Stimulated activated CD8-positive, alpha-beta memory T cell treated with anti-CD3 and anti-CD28 coated beads, Interleukin-7, amount 100 ng/mL, for 48 hours (primary cell): ENCODE measurements at places on chromosomes 7 and 10.

- DNase-seq = no peak
Measured at GRCh38 chr7:30533886-30534285, 29.3 kb upstream of the GGCT start.

DNA sequence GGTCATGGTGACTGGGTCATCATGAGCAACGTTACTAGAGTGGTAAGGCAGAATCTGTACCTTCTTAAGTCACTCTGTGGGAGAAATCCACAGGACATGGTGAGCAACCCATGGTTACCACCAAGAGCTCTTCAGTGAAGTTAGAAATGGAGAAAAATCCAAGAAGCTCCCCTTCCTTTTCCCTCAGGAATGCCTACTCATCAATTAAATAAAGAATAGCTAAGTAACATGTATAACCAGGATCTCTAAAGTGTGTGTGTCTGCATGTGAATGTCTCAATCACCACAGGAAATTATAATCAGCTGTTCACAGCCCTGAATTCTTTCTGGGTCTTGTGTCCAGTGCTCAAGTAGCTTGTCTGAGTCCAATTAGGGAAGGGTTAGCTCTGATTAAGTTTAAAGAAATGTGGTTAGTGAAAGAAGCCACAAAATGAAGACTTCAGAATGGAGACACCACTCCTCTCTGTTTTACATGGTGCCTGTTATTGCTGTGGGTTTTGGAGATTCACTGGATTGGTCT, 73.2 kb downstream of the SEM1 start:
- no peak for DNase-seq

DNA sequence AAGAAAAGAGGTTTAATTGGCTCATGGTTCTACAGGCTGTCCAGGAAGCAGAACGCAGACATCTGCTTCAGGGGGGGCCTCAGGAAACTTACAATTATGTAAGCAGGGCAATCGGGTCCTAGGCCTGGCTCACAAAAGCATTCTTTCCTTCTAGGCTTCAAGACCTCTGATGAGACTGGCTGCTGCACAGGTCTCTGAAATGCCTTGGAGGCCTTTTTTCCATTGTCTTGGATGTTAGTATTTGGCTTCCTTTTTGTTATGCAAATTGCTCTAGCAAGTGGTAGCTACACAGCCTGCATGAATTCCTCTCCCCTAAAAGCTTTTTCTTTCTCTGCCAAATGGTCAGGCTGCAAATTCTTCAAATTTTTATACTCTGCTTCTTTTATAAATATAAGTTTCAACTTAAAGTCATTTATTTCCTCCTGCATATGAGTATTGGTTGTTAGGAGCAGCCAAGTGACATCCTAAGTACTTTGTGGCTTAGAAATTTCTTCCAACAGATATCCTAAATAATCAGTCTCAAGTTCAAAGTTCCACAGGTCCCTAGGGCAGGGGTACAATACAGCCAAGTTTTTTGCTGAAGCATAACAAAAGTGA, 83.1 kb upstream of the SEMA3A start:
- DNase-seq = no peak

DNA sequence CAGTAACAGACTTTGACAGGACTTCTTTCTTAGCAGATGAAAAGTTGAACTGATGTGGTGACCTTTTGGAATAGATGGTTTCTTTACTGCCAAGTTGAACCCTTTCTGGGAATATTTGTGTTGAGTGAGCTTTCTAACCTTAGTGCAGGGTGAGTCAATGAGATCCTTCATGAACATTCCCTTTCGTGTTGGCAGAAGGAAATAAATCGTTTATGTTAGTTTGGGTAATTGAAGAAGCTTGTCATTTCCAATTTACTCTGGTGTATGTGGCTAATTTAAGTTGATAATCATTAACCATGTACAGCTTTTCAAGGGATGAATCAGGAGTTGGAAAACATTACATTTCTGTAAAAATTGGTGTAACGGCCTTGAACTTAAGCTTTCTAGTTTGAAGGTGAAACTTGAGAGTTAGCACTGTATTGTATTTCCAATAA, 43.4 kb downstream of the PTTG1IP2 start:
- DNase-seq = no peak

GRCh38 chr10:125567529-125567928, 115.4 kb downstream of the TEX36 start:
- no peak for DNase-seq

- no peak for DNase-seq
Measured at GRCh38 chr7:71345117-71345884, 213.4 kb downstream of the GALNT17 start.

GRCh38 chr10:71210542-71210871, 1.9 kb upstream of the UNC5B start:
- no peak for DNase-seq

DNA sequence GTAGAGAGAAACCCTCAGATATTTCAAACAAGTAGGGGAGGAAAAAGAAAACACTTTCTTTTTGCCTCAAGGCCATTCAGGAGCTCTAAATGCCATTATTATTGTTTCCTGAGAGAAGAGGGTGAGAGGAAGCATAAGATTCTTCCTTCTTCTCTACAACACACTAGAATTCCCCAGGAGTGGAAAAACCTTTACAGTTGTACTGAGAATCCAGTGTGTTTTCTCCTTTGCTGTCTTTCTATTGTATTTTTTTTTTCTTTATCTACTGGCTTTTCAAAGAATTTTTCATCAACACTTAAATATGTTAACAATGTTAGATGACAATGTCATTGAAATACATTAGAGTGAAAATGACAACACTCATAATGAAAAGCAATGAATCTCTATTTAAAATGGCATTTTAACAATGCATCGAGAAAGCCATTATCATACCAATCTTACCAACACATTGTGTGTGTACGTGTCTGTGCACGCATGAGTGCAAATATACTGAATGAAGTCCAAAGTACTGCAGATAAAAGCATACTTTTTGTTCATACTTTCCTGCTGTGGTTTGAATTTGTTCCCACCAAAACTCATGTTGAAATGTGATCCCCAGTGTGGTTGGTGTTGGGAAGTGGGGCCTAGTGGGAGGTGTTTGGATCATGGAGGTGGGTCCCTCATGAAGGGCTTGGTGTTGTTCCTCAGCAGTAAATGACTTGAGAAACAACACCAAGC, 24.2 kb upstream of the MACC1 start:
- no peak for DNase-seq

DNA sequence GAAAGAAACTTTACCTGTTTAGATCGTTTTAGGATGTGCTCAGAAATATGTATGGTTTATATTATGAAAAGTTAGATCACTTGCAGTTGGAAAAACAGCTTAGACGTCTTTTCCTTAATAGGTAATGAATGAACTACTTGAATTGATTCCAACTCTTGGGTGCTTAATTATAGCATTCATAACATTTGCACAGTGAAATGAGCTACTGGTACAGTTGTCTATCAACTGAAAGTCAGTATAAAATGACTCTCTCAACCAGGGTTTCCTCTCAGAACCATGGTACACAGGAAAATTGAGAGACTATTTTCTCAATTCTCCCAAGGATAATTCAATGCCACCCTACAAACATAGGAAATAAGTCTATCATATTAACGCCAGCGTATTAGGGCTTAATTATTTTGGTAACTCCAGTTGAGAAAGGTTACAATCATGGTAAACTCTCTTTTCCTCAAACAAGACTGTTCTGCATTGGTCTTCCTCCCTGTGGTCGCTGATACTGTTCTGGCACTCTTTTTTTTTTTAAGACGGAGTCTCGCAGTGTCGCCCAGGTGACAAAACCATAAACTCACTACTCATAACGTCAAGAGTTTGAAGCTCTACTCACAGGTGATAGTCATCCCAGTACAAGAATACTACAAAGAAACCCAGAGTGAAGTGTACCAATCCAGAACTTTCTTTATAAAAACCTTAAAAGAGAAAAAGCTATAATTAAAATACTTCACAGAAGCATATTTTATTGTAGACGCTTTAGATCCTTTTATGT, 2.0 kb downstream of the ANLN start:
- no peak for DNase-seq

GRCh38 chr10:121578298-121578697, 19.9 kb downstream of the FGFR2 start:
- DNase-seq = no peak

DNA sequence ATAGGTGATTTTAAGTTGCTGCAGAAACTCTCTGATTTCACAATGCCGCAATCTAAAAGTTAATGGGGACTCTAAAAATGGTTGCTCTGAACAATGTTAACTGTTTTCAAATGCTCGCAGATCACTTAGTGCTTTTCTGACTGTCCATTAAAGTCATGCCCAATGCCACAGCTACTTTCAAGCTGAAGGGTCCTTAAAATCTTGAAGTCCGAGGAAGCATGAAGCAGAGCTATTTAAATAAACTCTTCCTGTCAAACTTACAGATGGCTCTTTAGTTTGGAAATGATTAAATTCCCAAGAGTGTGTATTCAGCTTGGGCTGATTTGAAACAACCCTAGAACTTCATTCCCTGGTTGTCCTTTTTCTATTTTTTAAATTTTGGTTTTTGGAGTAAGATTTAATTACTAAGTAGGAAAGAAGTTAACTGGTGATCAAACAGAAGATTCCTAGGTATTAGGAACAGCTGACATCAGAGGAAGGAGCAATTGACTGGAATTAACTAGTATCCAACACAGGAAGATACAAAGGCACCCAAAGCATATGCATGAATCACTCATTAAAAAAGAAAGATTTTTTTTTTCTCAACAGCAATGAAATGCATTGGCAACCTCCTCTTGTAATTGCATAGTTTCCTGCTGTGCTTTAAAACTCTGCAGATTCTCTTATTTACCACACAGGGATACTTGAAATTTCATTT, 105.1 kb downstream of the NRP1 start:
- no peak for DNase-seq

DNA sequence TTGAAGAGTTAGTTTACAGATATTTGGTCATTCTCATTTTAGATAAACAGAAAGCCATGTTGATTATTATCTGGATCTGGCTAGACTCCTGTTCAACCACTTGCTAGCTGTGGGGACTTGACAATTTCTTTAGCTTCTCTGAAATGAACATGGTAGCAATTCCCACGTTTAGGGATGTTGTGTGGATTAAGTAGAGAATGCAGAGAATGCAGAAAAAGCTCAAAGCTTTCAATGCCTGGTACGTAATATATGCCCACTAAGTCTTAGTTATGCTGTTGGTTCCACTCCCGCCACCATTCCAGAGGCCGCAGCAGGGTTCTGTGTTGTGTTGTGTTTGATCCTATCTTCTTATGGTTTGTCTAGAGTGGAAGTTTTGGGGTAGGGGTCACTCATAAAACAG, 39.2 kb upstream of the RPA3 start:
- DNase-seq = no peak

DNA sequence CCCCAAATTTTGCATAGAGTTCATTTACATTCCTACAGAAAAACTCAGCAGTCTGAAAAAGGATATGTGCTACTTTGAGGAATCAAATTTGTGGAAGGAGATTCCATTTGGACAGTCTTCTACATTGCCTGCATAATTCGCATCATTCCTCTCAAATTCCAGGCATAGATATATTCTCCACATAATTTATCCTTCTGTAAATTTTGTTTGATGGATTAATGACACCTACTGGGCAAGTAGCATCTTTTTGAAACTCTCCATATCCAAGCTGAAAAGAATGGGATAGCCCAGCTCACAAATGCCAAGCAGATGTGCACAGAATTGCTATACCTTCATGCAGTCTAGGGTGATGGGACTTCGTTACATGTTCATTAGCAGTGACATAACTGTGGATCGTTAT, 515.3 kb downstream of the AUTS2 start:
- DNase-seq = no peak

GRCh38 chr7:142471820-142472219, 214.0 kb upstream of the PRSS58 start:
- no peak for DNase-seq

DNA sequence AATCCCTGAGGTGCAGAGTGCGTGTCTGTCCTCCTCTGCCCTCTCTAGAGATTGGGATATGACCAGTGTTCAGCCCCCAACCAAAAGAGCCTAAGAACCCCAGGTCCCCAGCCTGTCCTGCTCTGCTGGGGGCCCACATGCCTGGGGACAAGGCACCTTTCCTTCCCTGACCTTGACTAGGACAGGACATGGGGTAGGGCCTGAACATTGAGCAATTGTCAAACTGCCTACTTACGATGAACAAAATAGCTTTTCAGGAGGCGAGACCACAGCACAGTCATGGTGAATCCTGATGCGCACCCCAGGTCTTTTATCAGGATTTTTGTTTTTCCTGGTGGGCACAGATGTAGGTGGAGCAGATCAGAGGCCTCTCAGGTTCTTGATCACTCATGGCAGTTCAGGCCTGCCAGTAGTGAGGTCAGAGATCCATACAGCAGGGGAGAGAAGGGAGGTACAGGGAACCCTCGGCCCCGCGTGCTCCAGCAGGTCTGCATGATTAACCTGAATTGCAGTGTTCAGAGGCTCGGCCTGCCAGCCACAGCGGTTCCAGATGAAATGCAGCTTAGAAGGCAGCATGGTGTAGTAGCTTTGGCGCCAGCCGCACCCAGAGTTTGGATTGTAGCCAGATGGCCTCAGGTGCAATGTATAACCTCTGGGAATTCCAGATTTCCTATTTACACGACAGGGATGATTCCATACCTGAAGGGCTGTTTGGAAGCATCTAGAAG, 191.3 kb downstream of the CUX1 start:
- no peak for DNase-seq

GRCh38 chr7:148121401-148121800, 469.2 kb upstream of the C7orf33 start:
- DNase-seq = no peak

GRCh38 chr10:27147701-27148100, 6.5 kb downstream of the YME1L1 start:
- no peak for DNase-seq

GRCh38 chr7:116024826-116025809, 5.4 kb downstream of the TFEC start:
- no peak for DNase-seq

DNA sequence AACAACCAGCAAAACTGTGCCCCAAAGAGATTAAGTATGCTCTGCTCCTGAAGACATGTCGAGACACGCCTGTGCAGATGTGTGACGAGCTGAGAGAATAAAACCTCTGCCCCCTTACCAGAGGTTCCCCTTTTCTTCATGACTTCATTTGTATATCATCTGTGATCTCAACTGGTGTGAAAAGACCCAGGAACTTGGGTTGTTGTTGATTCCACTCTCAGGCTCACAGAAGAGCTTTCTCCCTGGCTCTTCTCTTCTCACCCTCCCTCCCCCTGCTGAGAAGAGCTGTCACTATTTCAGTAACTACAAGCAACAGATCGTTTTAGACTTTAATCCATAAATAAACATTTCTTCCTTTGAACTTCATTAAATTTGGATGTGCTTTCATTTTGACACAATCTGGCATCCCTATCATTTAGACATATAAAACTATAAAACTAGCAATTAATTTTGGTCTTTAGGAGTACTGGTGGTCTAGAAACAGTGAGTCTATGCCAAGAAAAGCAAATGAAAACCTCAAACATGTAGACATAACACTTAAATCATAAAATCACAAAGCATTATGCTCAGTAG, 179.3 kb upstream of the FZD8 start:
- DNase-seq = no peak

- no peak for DNase-seq
Measured at GRCh38 chr7:28414453-28414852, 2.1 kb downstream of the CREB5 start.

DNA sequence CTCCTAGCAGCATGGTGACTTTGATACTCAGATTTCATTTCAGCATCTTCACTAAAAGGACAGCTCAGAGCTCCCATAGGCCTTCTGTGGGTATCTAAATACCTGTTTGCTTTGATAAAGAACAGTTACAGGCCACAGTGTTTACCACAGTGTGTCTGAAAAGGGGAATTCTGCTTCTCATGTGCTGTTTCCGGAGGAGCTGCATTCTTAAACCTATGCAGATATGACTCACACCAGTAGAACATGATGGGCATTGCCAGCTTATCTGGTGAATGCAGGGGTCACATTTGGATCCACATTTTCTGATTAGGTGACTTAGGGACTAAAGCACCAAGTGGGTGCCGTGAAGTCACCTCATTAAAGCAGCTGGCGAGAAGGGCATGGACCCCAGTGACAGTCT, 52.6 kb downstream of the TRRAP start:
- DNase-seq = peak; percentile 6
